Activated naive CD4-positive, alpha-beta T cell treated with anti-CD3 and anti-CD28 coated beads, Interleukin-2, amount 50 U/mL, for 72 hours (primary cell): ENCODE measurements at places on chromosomes 3 and 15.

- no peak for DNase-seq
Measured at GRCh38 chr15:28002867-28003266, 96.2 kb downstream of the OCA2 start.

DNA sequence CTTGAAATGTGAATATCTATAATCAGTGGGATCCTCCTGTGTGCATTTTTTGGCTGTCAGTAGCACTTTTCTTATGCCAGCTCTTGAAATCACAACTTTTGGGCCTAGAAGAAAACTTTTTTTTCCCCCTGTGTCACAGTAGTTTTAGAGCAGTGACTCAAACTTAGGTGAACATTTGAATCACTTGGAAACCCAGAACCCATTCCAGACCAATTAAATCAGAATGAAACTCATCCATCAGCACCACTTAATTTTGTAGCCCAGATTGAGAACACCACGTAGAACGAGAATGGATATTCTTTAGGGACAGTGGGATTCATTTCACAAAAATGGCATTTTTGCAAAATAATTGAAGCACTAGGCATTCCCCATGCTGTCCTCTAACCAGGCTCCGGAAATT is 224.8 kb upstream of the NANOGP8 start:
- no peak for DNase-seq

DNA sequence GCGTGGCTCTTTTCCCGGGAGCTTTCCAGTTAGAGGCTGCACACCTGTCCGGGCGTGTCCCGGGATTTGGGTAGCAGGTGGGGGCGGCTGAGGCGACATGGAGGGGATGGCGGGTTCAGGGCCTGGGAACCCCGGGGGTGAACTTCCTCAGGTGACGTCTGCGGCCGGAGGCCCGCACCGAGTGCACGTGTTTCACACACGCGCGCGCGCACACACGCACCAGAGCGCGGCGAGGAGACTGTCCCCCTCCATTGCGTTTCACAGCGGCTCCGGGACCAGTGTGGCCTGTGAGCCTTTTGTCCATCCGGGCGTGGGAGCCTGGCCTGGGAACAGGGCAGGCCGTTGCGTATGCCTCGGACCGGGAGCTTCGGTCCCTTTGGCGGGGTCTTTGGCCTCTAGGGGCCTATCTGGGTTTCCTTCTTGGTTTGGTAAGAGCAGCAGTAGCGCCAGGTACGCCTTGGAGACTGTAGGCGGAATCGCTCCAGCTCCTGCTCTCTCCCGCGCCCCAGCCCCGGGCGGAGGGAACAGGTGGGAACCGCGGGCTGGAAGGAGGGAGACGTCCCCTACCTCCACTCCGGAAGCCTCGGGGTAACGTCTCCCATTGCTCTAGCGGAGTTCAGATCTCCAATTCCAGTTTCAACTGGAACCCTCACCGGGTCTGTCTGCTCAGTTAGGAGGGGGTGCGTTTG is 220.0 kb downstream of the MEIS2 start:
- no peak for DNase-seq

GRCh38 chr3:128464702-128465101 is 2.0 kb downstream of the DNAJB8 start:
- DNase-seq, result no peak

DNA sequence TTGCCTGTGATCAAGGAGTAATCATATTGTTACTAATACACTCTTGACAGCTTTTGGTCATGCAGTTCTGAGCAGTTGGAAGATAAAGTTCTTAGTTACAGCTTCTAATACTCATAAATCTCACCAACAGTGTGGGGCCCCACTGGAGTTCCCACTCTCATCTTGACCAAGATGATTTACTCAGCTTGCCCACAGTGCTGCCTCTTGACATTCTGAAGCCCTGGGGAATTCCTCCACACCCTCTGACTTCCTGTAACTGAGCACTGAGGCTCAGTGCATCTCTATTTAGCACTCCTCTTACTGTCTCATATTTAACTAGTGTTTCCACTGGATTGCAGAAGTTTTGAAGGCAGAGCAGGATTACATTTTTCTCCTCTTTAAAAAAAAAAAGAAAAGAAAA is 1.9 kb upstream of the ARL6IP5 start:
- DNase-seq, result peak; percentile 82

GRCh38 chr15:63246691-63247469 is 30.5 kb upstream of the APH1B start:
- no peak for DNase-seq

DNA sequence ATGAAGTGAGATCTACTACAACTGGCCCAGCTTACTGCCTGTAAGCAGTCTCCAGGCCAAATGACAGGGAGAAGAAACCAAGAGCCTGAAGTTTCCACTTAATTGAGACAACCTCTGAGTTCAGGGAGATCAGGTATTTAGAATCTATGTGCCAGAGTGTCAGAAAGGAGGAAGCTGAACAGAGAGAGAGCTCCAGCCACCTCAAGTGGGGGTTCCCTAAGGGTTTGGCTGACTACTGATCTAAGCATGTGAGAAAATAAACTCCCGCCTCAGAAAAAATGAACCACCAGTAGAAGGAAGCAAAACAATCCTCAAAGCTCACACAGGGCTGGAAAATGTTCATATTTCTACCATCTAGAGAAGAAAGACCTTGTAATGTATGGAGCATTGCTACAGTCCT is 25.0 kb downstream of the ADAM10 start:
- no peak for DNase-seq
